CD4-positive, CD25-positive, alpha-beta regulatory T cell (primary cell): ENCODE measurements at places on chromosomes 1 and 21.

DNA sequence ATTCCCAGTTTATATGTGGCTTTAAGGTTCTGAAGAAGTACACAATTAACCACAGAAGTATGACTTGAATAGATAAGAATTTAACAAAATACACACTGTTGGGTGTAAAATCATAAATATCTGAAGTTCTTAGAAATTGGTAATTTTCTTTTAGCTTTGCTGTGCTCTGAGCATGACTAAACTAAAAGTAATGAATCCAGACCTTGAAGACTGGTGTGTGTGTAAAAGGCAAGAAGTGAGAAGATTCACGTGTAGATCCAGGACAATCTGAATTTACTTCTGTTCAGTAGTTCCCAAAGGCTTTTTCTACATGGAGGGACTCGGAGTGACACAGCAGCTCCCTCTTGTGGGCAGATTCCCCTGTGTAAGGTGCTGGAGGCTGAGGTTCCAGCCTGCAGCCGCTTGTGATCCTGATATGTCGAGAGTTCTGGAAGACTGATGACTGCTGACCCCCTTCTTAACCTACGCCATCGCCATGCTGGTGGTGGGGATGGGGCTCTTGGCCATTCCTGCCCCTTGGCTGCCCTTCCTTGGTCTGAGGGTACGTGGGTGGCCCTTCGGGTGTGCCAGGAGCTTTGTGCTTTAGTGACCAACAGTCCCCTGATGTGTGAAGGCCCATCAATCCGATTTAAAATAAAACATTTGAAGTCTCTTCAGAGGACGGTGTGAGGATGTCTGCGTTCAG lies 62.7 kb downstream of the ADARB1 start:
- H3K4me1 ChIP-seq = no peaks in the 10 kb centered on the region
- no peak overlapping the region for H3K4me3 ChIP-seq
- no peak overlapping the region for H3K27ac ChIP-seq
- no peaks in the 10 kb centered on the region for H3K27me3 ChIP-seq
- peaks cover 9% of the 10 kb centered on the region for H3K36me3 ChIP-seq

DNA sequence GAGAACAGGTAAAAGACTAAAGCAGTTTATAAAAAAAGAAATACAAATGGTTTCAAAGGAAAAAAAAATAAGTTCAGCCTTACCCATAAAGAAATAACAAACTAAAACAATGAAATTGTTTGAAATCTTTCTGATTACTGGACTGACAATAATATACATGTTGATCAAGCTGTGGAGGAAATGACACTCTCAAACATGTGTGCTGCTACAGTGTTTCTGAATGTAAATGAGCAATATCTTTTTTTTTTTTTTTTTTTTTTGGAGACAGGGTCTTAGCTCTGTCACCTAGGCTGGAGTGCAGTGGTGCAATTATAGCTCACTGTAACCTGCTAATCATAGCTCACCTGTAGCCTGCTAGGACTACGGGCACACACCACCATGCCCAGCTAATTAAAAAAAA lies 6.5 kb downstream of the EPS15 start:
- no peak overlapping the region for H3K27ac ChIP-seq
- peaks cover 61% of the 10 kb centered on the region for H3K4me1 ChIP-seq
- DNase-seq = no peak
- peak overlapping the region; percentile 21 for H3K4me3 ChIP-seq
- no peaks in the 10 kb centered on the region for H3K27me3 ChIP-seq

DNA sequence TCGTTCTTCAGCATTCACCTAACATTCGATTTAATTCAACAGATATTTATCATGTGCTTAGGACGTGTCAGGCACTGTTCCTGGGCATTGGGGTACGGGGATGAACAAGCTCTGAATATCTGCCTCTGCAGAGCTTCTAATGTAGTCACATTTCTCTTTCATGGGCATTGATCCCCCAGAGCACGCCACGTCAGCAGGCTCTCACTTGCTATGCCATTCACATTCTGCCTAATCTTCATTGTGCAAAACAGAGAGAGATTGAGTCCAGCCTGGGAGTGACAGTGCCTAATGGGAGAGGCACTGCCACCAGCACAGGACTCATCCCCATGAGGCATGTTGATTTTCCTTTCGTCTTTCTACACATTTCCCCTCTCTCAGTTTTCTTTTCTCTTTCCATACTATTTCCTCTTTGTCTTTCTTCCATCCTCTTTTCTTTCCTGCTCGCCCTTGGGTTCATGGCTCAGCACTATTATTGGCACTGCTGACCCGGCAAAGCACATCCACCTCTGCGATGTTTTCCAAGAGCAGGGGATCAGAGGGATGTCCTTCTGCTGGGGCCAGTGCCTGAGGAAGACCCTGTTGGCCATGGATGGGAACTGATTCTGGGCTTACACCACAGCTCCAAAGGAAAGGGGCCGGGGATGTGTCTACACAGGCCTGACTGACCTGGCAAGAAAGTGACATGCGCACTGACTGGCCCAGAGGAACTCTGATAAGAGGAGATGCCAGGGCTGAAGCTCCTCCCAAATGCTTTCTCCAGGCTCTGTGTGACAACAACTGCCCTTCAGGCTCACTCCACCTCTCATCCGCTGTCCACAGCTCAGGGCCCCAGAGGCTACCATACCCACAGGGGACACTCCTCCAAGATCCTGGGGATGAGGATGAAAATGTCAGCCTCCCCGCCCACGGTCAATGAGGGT lies 195.9 kb downstream of the TOMM20 start:
- no peak overlapping the region for H3K4me3 ChIP-seq
- H3K27ac ChIP-seq = no peak overlapping the region
- H3K27me3 ChIP-seq = no peaks in the 10 kb centered on the region

DNA sequence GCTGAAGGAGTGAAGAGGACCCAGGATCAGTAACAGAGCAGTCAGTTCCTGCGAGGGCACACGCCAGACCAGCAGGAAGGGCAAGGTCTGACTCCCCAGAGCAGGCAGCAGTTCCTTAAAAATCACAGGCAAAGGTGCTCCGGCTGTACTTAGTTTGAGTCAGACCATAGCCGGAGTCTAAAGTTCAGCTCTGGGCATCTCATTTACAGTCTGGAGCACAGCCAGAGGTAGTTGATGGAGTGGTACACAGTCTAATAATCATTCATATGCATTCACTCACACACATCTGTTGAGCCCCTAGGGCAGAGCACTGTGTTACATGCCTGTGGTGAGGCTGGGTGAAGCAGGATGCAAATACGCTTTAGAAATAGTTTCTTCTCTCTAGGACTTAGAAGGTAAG lies 7.3 kb upstream of the AMIGO1 start:
- H3K36me3 ChIP-seq = no peaks in the 10 kb centered on the region
- H3K4me3 ChIP-seq = no peak overlapping the region
- no peaks in the 10 kb centered on the region for H3K4me1 ChIP-seq
- no peaks in the 10 kb centered on the region for H3K27me3 ChIP-seq
- no peak for DNase-seq
- H3K27ac ChIP-seq = no peak overlapping the region
